ENCODE measurements at places on chromosomes 11 and 22.

GRCh38 chr11:34915136-34916014 lies 804 bp downstream of the APIP start:
- peak; percentile 32 for DNase-seq

- DNase-seq: no peak
Observed at GRCh38 chr11:19209617-19210370, 8.0 kb upstream of the CSRP3 start.

DNA sequence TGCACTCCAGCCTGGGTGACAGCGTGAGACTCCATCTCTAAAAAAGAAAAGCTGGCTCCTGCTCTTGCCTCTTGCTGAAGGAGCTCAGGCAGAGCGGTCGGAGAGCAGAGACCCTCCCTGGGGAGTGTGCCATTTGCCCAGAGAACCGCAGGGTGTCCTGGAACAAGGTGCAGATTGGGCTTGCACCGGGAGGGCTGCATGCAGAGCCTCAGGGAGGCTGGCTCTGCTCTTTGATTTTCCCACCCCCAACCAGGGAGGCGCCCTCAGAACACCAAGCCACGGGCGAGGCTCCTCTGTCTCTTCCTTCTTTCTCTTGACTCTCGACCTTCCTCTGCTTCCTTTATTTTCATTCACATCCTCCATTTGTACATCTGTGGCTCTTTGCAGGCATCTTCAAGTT lies 889.1 kb downstream of the OPCML start:
- no peak for DNase-seq

DNA sequence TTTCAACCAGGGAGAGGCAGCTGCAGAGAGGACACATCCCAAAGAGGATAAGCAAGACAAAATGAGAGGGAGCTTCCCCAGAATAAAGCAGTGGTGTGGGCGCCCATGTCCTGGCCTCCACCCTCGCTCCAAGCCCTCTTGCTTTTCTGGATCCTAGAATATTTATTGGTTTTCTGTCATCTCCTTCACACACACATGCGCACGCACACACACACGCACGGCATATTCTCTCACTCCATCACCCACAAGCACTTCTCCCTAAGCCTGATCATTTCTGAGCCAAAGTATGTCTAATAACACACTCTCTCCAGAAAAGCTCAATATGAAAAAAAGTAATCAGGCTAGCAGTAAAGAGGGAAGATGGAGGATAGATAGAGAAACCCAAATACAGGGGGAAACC lies 7.6 kb downstream of the IGSF9B start:
- no peak for DNase-seq

GRCh38 chr11:44659641-44660040 lies 67.1 kb upstream of the TSPAN18 start:
- DNase-seq: no peak

DNA sequence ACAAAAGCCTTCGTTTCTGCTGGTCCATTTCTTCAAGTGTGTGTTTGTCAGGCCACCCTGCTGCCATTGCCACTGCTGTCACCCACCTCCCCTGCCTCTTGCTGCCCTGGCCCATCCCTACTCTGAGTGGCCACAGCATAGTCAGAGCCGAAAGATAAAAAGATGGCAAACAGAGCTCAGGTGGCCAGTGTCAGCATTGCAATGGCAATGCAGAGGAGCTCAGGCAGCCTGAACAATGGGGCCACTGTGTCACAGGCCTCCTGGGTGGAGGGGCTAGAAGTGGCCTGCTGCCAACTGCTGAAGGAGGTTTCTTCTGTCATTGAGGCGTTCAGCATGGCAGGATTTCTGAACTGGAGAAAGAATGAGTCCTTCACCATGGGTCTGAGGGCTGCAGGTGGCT lies 137.1 kb downstream of the CSNK2A3 start:
- DNase-seq: no peak
